ENCODE measurements at places on chromosomes 13 and 19.

GRCh38 chr13:99197117-99197651 is 3.5 kb upstream of the UBAC2 start:
- DNase-seq, result no peak

DNA sequence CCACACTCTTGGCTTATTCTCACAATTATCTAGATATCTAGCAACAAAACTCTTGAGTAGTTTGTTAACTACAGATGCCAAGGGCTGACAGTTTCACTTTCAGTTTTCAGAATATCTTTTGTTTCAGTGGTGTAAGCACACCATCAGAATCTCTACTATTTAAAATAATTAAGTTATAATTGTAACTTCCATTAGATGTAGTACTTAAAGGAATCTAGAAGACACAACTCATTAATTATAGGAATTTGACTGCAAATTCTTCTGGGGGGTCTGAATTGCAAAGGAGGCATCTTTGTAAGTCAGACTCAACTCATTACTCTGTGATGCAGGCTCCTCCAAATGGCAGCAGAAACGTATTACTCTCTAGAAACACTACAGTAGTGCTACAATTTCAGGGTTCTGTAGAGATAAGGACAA is 44.9 kb upstream of the USPL1 start:
- DNase-seq, result no peak

DNA sequence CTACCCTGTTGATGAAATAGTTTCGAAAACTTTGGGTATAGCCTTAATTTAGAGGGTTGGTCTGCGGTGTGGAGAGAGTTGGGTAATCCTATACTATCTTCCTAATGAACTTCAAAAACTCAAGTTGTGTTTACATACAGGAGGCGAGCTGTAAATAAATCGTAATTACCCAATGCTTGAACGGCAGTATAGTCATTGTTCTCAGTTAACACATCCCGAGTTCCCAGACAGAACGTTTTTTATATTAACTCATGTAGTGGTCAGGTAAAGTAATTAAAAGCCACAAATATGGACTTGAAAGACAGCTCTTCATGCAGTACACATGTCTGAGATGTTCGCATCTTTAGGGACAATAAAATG is 1.5 kb downstream of the PDS5B start:
- DNase-seq, result no peak

- DNase-seq, result no peak
Observed at GRCh38 chr13:36061054-36061453, 70.1 kb downstream of the DCLK1 start.

DNA sequence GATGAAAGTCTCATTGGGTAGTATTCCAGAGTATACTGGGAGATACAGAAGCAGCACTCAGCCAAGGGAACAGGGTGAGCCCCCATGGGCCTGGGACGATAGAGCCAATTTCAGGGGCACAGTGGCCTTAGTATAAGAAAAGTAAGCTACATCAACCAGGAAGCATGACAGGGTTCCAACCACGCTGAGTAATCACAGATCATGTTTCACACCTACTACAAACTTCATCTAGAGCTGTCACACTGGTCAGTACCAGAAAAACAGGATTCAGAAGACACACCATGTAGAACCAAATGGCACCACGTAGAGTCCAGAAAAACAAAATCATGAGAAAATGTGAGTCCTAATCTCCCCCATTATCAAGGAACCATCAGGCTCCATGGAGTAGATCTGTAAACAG is 1292.4 kb upstream of the MIR17HG start:
- DNase-seq, result no peak

DNA sequence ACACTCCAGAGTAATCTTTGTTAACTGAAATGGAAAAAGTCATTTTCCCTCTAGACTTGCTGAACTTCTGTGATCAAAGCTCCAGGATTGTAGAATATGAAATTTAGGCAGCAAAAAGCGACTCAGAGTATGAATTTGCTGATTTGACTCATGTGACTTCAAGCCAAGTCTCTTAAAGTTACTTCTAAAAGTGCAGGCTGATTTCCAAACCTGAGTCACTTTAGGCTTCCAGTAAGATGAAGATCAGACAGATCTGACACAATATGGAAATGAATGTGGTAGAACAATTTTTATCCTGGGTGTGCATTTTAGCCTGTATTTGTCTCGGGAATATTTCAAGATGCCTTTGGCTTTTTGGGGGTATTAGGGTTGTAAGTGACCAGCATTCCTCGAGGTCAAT is 151.0 kb upstream of the TMTC4 start:
- DNase-seq, result peak; percentile 3

DNA sequence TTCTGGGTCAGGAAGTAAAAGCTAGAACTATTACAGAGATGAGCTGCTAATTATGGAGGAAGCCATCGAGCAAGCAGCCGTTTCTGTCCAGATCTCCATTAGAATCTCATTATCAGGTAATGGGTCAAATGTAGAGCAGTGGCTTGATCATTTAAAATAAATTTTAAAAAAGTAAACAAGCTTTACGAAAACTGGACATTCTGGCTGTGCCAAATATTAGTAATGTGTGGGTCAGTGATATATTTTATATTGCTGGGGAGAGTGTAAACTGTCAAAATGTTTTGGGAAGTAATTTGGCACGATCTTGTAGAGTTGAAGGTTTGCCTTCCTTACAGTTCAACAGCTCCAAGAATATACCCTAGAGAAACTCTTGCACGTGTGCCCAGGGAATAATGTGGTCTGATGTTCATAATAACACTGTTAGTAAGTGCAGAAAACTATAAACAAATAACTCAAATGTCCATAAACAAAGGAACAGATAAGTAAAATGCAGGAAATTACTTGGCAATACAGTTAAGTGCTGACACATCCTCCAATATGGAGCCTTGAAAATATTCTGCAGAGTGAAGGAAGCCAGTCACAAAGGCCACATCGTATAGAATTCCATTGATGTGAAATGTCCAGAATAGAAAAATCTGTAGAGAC is 127.2 kb upstream of the UBL3 start:
- DNase-seq, result no peak

- DNase-seq, result no peak
Observed at GRCh38 chr13:46796129-46796514, 839 bp downstream of the ESD start.

DNA sequence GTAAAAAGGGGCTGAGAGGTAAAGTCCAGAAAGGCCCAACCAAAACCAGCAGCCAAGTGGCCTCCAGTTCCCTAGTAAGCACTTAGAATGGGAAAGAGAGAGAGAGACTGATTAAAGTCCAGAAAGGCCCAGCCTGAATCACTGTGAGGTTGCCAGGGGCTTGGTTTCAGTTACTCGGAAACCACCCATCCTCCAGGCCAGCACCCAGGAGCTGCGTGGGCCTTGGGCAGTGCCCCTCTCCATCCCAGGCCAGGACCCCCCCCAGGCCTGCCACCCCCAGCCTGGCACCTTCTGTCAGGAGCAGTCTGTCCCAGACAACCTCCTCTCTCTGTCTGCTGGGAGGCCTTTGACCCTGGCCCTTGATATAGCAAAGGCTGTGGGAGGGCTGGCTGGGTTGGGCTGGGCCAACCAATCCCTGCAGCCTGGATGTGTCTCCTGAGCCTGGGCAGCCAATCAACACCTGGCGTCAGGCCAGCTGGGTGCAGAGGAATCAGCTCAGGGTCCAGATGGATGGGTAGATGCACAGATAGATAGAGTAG is at the start of gene CYP4F2:
Gene CYP4F2, minus strand, starts transcription at position 337 of the 539 bp plus-strand sequence. CDS start 463 bp downstream, outside the sequence.
- DNase-seq, result no peak

- DNase-seq, result no peak
Observed at GRCh38 chr19:44748426-44749254, at the start of gene BCL3. Gene BCL3, plus strand, starts transcription at chr19:44748708. Its CDS starts 83 bp downstream, at chr19:44748791.

GRCh38 chr13:98563071-98563470 is 13.8 kb downstream of the STK24 start:
- DNase-seq, result no peak
